ENCODE measurements at places on chromosomes 5 and 9. TPM values are rescaled to one million over a fixed set of nuclear protein-coding genes. Genes with fewer than 3 reads are reported as not detected.

The ZNF879 gene
- 2.8 TPM for total RNA-seq

The FBXL7 gene
- total RNA-seq: 0.21 TPM

The SLC27A6 gene
- total RNA-seq: 0.96 TPM

The HMGXB3 gene
- 36.9 TPM for total RNA-seq

The NOTCH1 gene
- 123 TPM for total RNA-seq

The C7 gene
- total RNA-seq: not detected

The NIPAL4 gene
- 6.0 TPM for total RNA-seq

The FOXD4L5 gene
- total RNA-seq: 0.24 TPM
